Activated naive CD8-positive, alpha-beta T cell treated with anti-CD3 and anti-CD28 coated beads for 36 hours (primary cell): ENCODE measurements at places on chromosomes 2 and 18.

DNA sequence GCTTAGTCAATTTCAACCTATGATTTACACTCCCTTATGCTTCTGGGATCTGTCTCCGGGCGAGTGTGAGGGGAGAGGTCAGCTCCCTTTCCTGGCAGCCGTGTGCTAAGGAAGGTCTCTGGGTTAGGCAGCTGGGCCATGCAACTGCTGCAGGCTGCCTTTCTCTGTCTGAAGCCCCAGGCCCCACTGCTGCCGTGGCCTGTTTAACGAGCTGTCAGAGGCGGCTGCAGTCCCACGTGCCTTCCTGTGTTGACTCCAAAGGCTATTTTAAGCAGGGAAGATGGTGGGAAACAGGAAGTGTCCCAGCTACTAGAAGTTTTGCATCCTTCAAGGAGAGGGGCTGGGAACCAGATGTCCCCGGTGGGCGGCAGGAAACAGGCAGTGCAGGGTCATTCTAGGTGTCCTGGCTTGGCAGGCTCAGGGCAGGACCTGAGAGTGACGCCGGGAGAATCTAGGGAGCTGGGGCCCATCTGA, 186.4 kb downstream of the TNS1 start:
- DNase-seq: no peak

GRCh38 chr2:97936199-97936598, 59.5 kb downstream of the TMEM131 start:
- no peak for DNase-seq

DNA sequence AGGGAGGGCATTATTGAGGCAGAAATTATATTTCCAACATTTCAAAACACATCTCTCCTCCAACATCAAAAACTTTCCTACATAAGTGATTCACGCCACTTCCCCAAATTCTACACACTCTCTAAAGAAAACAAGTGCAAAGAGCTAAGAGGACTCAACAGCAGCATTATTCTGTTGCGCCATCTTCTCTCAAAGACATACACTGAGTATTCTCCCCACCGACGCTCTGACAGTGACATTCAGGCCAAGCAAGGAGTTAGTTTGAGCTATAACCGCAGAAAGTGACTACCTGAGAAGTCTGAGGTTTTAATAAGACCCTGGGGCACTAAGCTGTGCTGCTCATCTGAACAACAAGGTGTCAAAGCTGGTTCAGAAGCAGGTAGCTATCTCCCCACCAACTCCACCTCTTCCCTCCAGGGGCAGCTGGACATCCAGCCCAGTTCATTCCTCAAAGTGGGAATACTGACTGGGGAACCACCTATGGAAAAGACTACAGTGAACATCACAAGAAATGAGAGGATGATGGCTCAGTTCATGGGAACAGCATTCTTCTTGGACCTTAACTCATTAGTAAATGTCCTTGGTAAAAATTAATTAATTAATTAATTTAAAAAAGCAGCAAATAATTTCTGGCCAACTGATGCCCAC, 309.5 kb upstream of the CCDC68 start:
- no peak for DNase-seq

- no peak for DNase-seq
Measured at GRCh38 chr2:8004250-8004681, 677.6 kb upstream of the ID2 start.

DNA sequence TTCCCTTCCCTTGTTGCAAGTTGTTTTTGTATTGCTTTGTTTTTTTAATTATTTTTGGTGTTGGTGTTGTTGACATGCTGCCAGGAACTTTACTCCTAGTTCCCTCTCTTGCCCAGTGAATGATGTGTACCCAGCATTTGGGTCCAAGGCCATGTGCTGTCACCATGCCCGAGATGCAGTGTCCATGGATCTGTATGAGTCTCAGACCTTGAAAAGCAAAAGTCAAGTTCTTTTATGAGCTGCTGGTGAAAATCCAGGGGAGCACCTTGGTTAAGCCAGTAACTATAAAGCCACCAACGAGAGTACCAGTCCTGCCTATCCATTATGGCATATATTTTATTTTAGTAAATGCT, 236.4 kb downstream of the BCL11A start:
- DNase-seq: no peak

- no peak for DNase-seq
Measured at GRCh38 chr2:63735263-63735662, 106.4 kb upstream of the UGP2 start.

- DNase-seq: no peak
Measured at GRCh38 chr18:57854726-57855125, 51.6 kb upstream of the ATP8B1 start.

DNA sequence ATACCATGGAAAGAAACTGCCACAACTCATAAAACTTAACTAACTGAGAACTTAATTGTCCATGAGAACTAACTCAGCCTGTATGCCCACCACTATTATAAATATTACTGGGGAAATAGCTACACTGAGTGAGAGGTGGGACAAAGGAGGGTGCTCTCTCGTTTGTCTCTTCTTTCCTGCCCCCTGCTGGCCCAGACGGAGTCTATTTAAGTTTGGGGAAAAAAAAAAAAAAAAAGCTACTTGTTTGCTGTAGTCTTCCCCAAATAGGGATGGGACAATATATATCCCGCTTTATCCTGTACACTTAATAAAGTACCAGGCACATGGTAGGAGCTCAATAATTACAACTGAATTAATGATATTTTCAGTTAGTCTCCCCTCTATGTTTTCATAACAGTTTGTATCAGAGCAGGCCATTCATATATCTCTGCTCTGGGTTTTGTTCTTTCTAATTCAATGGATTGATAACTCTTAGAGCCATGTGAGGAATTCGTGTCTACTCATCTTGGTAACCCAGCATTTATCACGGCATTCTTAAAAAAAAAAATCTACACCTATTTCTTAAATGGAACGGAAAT, 647.6 kb upstream of the PKDCC start:
- DNase-seq: no peak

- peak; percentile 59 for DNase-seq
Measured at GRCh38 chr2:30272761-30273573, 41.6 kb downstream of the LBH start.

DNA sequence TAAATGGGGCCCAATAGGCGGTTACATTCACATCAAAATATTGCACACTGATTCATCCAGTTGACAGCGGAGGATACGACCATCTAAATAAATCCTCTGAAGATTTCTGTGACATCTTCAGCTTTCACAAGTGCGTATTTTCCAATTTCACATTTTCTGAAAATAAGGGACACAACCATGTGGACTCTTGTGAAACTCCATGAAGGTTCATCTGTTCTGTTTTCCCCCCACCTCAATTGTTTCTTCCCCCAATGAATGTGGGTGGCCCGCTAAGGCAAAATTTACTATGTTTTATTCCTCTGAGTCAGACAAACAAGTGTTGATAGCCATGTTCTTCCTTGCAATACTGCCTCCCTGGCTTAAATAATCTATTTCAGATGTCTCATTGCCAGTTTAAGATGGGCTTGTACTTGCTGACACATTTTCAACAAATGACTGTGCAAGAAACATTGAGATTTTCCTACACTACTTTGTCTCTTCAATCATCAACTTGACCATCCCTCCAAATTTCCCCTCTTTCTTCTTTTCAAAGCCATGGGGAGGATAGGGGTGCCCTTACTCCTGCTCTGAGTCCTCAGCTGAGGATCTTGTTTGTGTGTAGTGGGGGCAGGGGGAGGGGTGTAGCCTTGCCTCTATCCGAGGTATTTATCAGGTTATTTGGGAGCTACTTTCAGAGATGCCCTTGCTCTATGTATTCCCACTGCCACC, 78.2 kb downstream of the BCL11A start:
- DNase-seq: no peak

GRCh38 chr2:159019021-159019420, 50.6 kb downstream of the TANC1 start:
- no peak for DNase-seq

DNA sequence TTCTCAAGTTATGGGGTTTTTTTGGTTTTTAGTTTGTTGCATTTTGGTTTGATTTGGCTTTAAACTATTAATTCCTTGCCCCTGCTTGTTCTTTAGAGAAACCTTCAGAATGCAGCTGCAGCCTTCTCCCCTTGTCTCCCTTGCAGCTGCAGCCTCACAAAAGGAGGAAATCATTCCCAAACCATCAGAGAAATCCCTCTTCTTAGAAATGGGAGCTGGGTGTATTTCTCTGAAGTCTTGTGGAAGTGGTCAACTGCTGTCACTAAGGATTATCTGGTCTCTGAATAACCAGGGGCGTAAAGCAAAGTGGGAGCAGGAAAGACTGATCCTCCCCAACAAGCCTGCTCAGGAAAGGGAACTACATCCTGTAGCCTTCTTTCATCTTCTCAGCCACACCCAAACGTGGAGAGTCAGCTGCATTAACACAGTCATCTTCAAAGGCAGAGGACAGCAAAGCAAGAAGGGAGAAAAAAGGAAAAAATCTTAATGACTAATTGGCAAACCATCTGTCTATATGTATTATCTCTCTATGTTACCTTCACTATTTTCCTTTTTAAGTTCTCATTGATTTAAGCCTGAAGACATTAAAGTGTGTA, 1834.1 kb upstream of the PIK3C3 start:
- no peak for DNase-seq

- DNase-seq: no peak
Measured at GRCh38 chr2:43105586-43106558, 120.5 kb downstream of the ZFP36L2 start.

- no peak for DNase-seq
Measured at GRCh38 chr2:176793792-176794191, 418.8 kb upstream of the HNRNPA3 start.

GRCh38 chr2:196239622-196240587, 68.5 kb upstream of the STK17B start:
- peak; percentile 83 for DNase-seq

- DNase-seq: no peak
Measured at GRCh38 chr2:170743530-170744239, 26.5 kb upstream of the ERICH2 start.

GRCh38 chr18:31396796-31397612, 20.4 kb downstream of the DSG4 start:
- no peak for DNase-seq

DNA sequence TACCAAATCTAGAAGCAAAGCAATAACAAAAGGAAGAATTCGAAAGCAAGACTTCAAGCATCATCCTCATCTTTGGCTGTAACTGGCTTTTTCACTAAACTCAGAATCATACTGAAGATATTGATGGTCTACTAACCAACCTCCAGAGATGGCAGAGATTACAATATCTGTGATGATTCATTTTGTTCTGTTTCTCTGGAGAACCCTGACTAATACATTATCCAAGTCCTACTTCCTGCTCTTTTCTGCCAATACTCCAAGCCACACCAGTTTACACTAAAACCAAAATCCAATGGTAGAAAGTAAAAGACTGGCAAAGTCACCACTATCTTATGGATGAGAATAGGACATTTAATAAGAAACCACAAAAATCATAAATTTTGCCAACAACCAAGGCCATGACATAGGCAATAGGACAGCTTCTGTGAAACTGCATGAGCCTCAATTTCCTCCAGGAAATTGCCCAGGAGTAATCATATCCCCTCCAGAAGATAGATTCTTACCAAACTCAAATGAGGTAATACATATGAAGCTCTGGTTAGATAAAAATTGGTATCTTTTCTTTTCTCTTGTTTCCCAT, 159.8 kb downstream of the METTL4 start:
- no peak for DNase-seq

- no peak for DNase-seq
Measured at GRCh38 chr2:8506746-8507145, 175.1 kb upstream of the ID2 start.

GRCh38 chr2:237749961-237750360, 48.6 kb upstream of the RBM44 start:
- DNase-seq: no peak

DNA sequence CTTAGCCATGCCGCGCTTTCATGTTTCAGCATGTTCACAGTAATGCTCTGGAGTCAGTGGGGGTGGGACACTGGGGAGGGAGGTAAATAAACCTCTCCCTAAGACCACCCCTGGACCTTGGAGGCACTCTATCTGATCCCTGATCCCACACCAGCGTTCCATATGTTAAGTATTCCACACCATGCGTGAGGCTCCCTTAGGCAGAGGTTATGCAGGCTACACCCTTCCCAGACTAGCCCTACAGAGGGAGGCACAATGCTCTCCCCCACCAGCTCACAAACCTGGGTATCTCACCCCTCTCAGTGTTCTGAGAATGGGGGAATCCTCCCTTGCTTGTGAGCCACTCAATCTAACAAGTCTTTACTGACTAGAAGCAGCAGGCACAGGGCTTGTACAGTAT, 1610.4 kb upstream of the ZEB2 start:
- no peak for DNase-seq

GRCh38 chr2:206756816-206757215, 8.3 kb downstream of the MDH1B start:
- no peak for DNase-seq

GRCh38 chr2:49210191-49210590, 55.9 kb upstream of the FSHR start:
- no peak for DNase-seq

- no peak for DNase-seq
Measured at GRCh38 chr2:240227538-240228428, 87.3 kb upstream of the OTOS start.

DNA sequence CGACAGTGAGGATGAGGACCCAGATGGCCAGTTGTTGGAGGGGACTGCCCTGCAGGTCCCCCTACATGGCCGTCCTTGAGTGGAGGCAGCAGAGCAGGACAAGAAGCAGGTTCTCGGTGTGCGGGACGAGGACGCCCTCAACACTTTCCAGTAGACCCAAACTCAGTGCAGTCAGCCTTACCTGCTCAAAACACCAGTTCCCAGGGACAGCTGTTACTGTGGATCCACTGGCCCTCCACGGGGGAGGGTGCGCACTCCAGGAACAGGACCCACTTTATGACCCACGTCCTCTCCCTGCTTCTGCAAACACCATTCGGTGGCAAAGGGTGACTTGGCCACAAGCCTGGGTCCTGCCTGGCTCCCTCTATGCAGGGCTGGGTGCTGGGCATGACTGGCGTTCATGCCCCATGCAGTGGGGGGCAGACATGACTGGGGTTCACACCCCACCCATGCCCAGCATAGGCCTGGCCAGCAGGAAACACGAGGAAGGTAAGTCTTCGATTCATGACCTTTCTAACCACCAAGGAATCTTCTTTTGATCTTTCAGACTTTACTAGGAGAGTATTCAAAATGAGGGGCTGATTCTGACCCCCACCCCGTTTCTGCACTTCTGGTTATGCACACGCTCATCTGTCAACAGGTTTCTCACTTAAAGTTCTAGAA, 233.7 kb downstream of the HDAC4 start:
- no peak for DNase-seq

DNA sequence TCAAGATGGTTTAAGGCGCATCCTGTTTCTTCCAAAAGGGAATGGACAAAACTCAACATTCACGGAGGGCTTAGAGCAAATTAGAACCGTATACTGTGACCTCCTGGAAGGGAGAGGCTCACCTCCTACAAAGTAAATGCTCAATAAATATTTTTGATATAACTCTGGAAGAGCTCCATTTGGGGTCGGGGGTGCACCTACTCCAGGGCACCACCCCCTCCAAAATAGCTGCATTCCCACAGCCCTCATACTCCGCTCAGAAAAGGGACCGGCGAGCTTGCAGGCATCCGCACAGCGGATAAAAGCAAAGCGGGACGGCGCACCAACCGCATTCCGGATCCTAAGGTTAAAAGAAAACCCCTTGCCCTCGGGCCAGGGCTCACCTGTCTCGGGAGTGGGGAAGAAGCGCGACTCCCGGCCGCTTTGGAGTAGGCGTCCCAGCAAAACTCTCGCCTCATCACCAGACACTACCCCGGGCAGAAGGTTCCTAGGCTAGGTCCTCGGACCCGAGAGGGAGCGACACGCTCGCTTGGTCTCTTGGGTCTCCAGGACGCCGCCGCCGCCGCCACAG, 378 bp downstream of the WDPCP start:
- no peak for DNase-seq
